ENCODE measurements at places on chromosomes 6 and 20.
A peak's percentile ranks its signal among the peaks of the same experiment; 100 is the strongest.

GRCh38 chr20:41411391-41411847, 44.8 kb upstream of the EMILIN3 start:
- DNase-seq = no peak

- no peak for DNase-seq
Observed at GRCh38 chr6:126227833-126228702, 111.8 kb upstream of the CENPW start.

- no peak for DNase-seq
Observed at GRCh38 chr20:8094850-8095249, 37.2 kb upstream of the PLCB1 start.

DNA sequence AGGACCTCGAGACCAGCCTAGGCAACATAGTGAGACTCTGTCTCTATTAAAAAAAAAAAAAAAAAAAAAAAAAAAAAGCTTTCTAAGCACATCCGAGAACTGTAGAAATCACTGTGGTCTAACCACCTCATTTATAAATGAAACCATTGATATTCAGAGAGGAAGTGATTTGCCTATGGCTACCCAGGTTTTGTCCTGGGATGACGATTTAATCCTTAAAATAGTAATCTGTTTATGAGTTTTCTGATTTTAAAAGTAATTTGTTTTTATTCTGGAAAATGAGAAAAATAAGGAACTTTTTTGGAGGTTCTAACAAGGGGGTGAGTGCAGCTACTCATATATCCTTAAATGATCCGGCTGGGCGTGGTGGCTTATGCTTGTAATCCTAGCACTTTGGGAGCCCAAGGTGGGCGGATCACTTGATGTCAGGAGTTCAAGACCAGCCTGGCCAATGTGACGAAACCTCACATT, 6.5 kb upstream of the BTN3A2 start:
- no peak for DNase-seq

- DNase-seq = no peak
Observed at GRCh38 chr6:148107911-148108310, 234.7 kb upstream of the SASH1 start.

- no peak for DNase-seq
Observed at GRCh38 chr20:13432126-13432525, 206.6 kb downstream of the TASP1 start.

- no peak for DNase-seq
Observed at GRCh38 chr6:160428818-160429619, 80.8 kb downstream of the SLC22A3 start.

DNA sequence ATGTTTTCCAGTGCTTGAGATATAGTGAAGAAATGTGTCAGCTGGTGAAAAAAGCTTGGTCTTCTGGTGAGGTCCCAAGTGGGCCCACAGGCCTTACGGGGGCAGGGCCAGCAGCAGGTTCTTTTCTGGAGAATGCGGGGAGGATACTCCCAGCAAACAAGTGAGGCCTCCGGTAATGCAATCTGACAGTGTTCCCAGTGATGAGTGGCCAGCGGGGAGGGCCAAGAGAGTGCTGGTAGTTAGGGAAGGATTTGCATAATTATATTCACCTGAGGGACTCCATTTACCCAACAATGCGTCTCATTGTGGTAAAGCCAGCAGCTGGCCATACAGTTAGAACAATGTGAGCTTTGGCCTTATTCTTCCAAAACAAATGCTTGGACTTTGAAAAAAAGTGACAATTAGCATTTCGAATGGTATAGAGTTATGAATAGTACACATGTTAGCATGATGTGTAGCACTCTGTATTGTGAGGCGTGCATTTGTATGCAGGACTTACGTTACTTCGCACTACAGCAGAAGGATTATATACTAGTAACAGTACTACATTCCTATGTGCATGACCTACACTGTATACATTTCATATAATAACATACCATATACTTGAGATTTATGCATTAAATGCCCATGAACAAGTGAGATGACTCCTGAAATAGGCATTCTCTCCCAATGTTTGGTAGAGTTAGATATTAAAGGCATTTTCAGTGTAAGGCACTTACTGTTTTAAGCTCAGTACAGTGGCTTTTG, 69.8 kb downstream of the MYB start:
- DNase-seq = peak; percentile 56

DNA sequence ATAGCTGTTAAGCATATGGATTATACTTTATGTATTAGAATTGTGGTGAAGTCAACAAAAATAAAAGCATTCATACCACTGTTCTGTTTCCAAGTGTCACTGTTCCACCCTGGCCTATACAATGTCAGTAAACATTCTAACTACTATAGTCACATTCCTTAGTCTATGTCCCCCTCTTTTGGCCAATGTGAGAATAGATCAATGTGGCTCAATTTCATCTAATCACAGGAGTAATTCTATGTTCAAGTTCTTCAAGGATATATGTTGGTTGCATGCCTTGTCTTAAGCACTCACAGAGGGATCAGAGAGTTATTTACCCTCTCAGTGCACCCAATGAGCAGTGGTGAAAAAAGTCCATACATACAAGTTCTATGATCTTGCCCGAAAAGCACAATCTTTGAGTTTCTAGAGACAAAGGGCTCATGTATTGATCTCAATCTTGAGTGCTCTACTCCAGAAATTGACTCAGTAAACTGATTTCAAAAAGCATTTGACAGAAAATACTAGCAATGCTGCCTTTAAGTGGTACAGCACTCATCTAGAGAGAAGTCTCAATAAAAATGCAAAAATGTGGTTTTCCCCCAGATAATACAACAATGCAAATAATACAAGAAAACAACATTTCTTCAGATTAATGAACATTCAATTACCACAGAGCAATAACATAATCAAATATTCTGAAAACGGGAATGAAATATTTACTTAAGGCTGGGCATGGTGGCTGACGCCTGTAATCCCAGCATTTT, 16.5 kb downstream of the SMLR1 start:
- DNase-seq = no peak

GRCh38 chr20:46099491-46100287, 9.9 kb upstream of the NCOA5 start:
- DNase-seq = no peak

GRCh38 chr6:167275436-167275835, 15.7 kb upstream of the UNC93A start:
- no peak for DNase-seq

DNA sequence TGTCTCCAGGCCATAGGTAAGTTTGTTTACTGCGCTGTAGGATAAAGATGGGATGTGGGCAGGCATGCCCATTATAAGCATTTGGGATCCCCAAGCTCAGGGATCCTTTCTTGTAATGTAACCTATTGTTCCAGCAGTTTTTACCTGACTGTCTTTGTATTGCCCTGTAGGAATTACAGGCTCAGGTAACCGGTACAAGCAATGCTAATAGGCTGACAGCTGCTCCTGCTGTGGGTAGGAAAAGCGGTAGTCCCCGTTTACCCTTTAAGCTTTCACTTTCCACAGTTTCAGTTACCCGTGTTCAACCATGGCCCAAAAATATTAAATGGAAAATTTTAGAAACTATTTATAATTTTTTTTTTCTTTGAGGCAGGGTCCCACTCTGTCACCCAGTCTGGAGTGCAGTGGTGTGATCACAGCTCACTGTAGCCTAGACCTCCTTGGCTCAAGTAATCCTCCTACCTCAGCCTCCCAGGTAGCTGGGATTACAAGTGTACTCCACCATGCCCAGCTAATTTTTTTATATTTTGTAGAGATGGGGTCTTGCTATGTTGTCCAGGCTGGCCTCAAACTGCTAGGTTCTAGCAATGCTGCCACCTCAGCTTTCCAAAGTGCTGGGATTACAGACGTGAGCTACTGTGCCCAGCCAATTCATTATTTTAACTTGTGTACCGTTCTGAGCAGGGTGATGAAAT, 108.6 kb downstream of the CDYL start:
- DNase-seq = no peak

GRCh38 chr6:101626269-101626668, 232.8 kb downstream of the GRIK2 start:
- DNase-seq = no peak

DNA sequence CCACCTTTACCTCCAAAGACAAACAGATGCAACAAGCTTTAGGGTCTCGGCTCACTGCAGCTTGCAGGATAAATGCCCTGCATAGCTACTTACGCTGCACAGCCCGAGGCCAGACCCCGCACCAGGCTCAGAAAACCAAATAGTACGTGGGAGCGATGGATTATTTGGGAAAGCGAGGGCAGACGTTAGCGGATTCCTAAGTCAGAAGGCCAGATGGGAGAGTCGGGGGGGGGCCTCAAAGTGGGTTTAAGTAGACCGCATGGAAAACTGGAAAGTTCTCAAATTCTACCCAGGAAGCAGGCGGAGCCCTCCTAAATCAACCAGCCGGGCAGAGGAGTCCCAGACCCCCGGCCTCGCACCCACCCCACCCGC, 382 bp downstream of the SFT2D1 start:
- no peak for DNase-seq

DNA sequence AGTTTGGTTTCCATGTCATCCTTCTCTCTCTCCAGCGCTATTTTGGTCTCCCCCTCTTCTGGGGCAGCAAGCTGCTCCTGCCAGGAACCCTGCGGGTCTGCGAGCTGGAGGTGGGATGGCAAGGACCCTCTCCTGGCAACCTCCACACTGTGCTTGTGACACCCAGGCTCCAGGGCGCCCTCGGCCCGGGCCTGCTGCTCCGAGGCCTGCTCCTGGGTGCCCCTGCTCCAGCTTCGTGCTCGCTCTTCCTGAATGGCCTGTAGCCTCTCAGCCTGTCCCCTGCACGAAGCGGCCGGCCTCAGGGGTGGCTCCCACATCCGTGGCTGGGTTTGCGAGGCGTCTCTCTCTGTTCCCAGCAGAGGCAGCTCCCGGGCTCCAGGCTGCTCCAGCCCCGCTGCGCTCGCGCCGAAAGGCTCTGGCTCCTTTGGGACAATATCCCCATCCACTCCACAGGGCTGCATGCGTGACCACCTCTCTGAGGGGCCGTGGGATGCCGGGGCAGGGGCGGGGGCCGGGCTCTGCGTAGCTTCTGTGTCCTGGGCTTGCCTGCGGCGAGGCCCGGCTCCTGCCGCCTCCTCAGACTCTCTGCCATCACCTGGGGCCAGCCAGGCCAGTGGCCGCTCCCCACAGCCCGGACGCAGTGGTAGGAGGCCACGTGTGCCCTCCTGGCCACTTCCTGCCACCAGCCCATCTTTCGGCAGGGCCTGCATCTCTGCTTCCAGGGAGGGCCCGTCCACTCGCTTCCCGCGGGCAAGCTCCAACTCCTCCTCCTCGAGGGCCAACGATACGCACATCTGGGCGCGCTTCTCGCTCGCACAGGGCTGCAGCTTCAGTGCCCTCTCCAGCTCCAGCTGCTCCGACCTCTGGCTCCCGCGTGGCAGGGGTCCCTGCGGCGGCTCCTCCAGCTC, 68.9 kb downstream of the GINS1 start:
- no peak for DNase-seq

DNA sequence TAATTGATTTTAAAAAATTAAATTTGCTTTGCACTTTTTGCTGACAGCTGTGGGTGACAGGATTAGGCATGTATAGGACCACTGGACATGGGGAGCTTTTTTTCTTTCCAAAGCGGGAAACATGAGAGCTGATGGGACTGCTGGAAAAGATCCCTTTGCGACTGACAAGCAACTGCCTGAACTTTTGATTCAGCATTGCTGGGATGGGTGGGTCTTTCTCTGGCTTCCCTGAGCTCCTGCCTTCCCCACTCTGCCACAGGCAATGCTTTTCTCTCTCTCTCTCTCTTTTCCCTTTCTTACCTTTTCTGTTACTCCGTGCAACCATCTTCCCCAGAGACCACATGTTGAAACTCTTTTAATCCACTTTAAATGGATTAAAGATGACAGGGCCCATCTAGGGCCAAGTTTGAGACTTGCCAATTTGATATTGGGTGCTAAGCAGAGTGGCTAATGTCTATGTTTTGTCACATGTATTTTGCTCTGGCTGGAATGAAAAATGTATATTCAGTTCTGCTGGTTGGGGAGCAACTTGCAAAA, 33.5 kb upstream of the TPD52L1 start:
- no peak for DNase-seq

- DNase-seq = no peak
Observed at GRCh38 chr20:3392756-3393155, 14.7 kb downstream of the DNAAF9 start.

- DNase-seq = no peak
Observed at GRCh38 chr6:33578588-33579011, 1.5 kb downstream of the BAK1 start.

DNA sequence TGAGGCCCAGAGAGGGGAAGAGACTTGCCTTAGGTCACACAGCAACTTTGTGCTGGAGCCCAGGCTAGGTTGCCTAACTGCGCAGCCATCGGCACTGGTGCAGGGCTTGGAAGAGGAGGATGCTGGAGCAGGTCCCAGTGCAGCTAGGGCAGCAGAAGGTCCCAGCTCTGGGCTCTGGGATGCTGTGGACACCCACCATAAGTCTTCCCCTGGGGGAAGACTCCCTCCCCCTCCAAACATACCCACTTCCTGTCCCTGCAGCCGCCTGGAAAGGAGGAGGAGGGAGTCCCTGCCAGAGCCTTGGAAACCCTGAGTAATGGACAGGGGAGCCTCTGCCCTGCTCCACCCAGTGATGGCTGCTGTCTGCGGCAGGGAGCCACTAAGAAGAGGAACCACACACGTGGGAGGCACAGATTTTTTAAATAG, 93.6 kb downstream of the NCR2 start:
- no peak for DNase-seq

DNA sequence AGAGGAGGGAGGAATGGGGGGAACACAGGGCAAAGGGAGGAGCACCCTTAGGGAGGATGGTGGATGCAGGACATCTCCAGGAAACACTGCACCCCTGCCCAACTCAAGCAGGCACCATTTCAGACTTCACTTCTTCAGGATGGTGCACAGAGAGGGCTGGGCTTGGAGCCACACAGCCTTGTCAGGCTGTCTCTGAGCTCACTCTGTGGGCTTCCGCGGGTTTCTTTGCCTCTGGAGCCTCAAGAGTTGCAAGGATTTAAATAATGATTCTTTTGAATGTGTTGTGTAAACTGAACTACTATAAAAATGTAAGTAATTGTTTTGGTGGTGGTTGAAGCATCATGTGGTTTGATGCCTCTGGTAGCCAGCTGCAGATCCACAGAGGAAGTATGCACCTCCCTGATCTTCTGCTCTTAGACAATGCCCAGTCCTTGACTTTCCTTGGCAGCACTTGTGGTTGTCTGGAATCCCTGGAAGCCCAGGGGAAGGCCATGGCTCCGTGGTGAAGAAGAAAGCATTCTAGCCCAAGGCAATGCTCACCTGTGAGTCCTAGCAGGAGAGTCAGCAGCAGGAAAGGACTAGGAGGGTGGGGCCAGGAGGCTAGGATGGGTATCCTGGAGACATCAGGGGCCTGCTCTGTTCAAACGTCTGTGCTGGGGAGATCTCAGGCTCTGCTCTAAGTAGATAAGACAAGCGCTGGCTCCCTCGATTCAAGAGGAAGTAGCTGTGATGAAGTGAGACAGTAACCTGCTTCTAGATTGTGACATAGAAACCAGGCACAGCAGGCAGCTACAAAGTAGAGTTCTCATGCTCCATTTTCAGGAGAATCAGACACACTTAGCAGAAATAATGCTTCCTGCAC, 50.2 kb upstream of the SIRPG start:
- DNase-seq = no peak

DNA sequence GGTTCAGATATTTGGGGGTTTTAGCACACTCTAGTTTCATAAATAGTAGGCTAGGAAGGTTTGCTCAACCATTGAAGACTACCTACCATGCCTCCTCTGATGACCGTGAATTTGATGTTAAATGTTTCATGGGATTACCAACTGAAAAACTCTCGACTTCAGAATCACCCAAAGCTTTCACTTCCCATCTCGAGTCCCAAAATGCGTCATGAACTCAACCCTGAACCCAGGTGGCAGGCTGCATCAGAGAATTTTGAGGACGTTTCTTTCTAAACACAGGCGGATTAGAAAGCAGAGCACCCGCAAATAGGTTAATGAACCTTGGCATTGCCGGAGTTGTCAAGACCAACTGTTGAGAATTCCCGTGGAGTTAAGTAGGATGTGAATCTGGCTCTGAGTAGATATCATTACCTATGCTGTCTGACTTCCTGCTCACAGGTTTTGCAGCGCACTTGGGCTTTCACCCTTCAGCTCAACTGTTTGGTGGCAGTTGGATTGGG, 98.4 kb upstream of the ADTRP start:
- no peak for DNase-seq
